ENCODE measurements at places on chromosomes 4 and X.

- no peak for DNase-seq
Observed at GRCh38 chrX:128425546-128425945, 373.3 kb upstream of the ACTRT1 start.

DNA sequence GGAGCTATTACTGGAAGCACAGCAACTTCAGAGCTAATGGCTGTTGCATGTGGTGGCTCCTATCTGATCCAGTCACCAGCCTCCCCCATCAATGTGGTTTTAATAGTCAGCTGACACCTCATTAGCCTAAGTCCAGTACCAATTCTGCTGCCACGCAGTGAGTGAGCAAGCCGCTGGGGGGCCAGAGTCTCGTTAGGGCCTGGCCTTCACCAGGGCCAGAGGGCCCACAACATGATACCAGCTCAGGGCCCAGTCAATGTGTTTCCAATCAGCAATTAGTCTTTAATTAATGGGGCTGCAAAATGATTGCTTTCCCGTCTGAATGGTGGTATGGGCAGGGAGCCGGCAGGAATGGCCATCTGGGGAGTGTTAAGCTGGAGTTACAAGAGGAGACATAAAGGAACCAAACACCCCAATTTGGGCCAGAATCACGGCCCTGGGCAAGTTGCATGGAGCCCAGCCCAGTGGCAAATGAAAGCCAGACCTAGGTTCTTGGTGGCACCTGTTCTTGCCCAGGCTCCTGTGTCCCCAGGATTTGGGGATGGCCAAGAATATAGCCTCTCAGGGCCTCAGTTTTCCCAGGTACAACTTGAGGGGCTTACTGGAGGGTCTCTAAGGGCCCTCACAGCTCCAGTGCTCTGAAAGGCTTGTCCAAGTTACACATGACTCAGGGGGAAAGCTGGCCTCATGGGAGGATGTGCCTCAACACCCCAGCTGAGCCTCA is 119.2 kb downstream of the EFNB1 start:
- DNase-seq, result no peak

- DNase-seq, result no peak
Observed at GRCh38 chr4:5954056-5954760, 61.3 kb upstream of the CRMP1 start.

DNA sequence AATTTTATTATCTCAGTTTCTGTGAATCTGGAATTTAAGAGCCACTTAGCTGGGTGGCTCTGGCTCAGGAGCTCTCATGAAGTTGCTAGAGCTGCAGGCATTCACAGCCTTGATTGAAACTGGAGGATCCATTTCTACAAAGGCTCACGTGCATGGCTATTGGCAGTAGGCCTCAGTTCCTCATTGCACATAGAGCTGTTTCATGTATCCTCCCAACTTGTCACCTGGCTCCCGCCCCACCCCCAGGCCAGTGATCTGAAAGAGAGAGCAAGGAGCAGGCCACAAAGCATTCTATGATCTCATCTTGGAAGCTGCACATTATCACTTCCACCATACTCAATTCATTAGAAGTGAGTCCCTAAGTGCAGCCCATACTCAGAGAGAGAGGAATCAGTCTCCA is 18.5 kb upstream of the AP1AR start:
- no peak for DNase-seq

DNA sequence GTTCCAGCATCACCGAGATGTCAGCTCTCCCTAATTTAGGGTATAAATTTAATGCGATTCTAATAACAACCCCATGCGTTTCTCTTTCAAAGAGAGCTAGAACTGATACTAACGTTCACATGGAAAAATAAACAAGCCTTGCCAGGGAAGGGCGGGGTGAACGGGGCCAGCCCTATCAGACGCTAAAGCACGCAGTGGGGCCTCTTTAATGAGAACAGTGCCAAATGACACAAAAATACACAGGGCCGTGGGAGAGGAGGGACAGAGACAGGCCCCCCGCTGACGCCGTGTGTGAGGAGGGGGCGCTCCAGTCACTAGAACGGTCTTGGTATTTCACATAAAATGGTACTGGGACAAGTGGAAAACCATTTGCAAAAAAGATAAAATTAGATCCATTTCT is 21.3 kb upstream of the ADRA2C start:
- DNase-seq, result no peak

Measured in SJSA1 (cell line).